ENCODE measurements at places on chromosomes 6 and 20. TPM values are rescaled to one million over a fixed set of nuclear protein-coding genes. Genes with fewer than 3 reads are reported as not detected.

- no peak for DNase-seq
Observed at GRCh38 chr6:4382362-4382853, 247.0 kb upstream of the ECI2 start.

DNA sequence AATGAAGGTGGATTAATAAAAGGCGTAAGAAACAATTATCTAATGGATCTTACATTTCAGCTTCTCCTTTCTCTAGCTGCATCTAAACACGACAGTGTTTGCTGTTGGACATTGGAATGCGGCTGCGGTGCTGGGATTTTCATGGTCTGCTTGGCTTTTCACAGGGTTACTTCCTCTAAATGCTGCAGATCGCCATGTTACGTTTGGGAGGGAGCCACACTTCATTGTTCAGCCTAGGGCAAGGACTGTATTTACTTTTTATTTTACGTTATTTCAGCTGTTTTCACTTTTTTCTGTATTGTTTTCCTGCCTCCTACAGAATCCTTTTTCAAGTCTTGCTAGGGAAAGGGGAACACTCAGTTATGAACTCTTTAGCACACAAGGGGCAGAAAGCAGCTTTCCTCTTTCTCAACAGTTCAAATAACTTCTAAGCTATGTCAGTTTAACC lies 97.9 kb upstream of the MTHFD1L start:
- DNase-seq = no peak

DNA sequence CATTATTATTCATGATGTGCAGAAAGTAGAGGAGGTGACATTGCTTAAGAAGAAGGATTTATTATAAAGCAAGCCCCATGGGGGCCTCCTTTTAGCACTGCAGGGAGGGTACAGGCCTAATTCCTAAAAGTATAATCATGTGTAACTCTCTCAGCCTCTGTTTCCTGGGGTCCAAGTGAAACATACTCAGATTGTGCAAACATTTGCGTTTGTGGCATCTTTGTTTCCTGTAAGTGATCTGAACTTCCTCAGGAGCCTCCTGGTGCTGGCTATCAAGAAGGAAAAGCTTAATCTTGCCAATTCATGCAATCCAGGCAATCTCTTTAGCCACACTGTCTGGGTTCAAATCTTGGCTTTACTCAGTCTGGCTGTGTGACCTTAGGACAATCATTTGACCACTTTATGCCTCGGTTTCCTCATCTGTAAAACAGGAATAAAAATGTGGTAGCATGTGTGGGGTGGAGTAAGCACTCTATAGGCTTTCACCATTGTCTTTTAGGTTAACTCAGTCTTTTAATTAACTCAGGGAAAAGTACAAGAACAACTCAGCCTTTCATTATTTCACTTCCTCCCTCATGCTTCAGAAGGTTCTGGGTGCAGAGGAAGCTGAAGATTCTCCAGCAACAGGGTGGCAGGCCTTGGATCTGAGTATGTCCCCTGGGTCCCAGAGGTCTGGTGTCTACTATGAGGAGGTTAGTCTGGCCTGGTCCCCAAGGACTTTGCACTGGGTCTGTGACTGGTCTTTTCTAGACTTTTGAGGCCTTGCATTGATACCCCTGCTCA lies 831 bp upstream of the SIRPB2 start:
- DNase-seq = no peak

DNA sequence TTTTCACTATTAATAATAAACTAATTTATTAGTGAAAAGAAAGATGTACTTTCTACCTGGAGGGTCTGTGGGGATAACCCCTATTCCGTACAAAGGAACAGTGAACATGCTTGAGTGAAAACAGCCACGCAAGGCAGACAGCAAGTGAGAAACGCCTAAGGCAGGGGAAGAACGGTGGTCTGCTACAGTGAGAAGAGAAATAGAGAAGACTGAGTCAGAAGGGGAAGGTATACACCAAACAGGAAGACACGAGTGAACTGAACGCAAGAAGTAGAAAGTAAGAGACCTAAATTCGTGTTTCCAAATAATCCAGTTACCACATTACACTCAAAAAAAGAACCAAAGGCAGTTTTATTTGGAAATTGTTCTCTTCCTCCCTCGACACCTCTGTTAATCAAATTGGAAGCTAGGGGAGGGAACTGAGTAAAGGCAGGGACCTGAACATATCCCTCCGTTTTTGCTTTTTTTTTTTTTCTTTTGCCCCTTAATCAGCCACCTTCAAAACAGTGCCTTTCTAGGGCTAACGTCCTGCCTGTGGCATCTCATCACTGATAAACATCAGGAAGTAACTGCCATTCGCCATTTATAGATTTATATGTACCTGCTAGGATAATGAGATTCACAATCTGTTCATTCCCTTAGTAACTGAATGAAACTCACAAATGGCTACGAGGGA lies 48.9 kb downstream of the ATXN1 start:
- no peak for DNase-seq

The WFDC5 gene
- total RNA-seq = not detected

DNA sequence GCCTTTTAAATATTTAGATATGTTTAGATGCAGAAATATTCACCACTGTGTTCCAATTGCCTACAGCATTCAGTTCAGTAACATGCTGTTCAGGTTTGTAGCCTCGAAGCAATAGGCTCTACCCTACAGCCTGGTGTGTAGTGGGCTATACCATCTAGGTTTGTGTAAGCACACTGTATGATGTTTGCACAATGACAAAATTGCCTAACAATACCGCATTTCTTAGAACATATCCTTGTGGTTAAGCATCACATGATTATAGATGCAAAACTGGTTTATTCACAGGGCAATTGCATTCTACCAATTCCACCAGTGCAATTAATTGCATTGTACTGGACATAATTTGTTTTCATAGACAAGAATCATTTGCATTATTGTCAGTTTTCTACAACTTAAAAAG lies 7.9 kb upstream of the SLC22A16 start:
- DNase-seq = no peak

- no peak for DNase-seq
Observed at GRCh38 chr20:12965870-12966251, 42.9 kb upstream of the SPTLC3 start.

- DNase-seq = peak; percentile 41
Observed at GRCh38 chr20:51326201-51326819, 216.2 kb downstream of the NFATC2 start.

DNA sequence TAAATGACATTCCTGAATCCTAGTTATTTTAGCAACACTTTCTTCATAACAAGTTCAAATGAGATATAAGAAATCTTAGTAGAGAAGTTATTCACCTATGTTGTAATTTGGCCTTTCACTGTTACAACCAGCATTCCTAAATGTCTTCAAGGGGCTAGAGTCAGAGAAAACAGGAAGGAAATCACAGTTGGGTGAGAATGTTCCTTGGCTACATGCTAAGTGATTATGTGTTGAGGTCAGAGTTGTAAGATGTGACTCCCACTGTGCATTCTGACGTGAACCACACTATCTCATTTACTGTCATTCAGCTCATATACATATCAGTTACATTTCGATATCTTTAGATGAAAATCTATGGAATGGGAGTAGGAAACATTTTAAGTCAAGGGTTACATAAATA lies 51.0 kb upstream of the MLIP start:
- no peak for DNase-seq

- no peak for DNase-seq
Observed at GRCh38 chr6:128158496-128158895, 257.6 kb upstream of the THEMIS start.

The SLC44A4 gene
- total RNA-seq = not detected

GRCh38 chr20:52649727-52650126 lies 322.4 kb upstream of the TSHZ2 start:
- DNase-seq = no peak

The SEMG1 gene
- not detected for total RNA-seq

The FKBP1C gene
- 0.41 TPM for total RNA-seq

The AAR2 gene
- total RNA-seq = 24.9 TPM

The PGK2 gene
- not detected for total RNA-seq

- DNase-seq = no peak
Observed at GRCh38 chr6:139699335-139699734, 324.9 kb upstream of the CITED2 start.

DNA sequence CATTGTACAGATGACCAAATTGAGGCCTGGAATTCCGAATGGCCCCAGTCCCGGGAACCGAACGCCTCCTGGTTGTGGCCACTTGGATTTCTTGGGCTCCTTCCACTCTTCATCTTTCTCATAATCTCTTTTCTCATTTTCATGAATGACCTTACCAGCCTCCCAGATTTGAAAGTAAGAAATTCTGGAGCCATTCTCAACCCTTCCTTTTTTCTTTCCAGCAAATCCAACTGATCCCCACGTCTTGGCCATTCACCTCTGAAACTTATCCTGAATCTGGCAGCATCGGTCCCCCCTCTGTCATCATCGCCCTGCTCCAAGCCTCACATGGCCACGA lies 5.9 kb upstream of the SLC12A5 start:
- DNase-seq = no peak

The CLDN20 gene
- not detected for total RNA-seq

DNA sequence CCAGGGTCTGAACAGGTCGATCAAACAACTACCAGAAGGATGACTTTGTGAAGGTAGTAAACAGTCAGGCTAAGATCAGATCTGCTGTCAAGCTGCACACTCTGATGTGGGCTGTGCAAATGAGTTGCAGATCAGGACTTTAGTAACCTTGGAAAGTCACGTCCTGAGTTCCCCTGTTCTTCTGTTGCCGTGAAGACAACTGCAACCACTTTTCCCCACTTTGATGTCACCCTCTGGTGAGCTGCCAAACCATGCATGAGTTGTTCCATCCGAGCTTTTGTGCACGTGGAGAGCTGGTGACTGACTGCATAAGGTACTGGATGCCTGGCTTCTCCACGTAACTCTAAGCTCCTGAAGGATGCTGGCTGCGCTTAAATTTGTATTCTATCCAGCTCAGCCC lies 111.0 kb downstream of the CD83 start:
- DNase-seq = no peak

The TMEM170B gene
- 51.8 TPM for total RNA-seq

- no peak for DNase-seq
Observed at GRCh38 chr6:119215885-119216590, 133.5 kb downstream of the MAN1A1 start.

- no peak for DNase-seq
Observed at GRCh38 chr6:151087861-151088598, 151.7 kb upstream of the AKAP12 start.

The PSMB9 gene
- 0.82 TPM for total RNA-seq

- DNase-seq = no peak
Observed at GRCh38 chr6:152557502-152557901, 79.7 kb downstream of the SYNE1 start.

The FAXC gene
- total RNA-seq = 41.6 TPM

DNA sequence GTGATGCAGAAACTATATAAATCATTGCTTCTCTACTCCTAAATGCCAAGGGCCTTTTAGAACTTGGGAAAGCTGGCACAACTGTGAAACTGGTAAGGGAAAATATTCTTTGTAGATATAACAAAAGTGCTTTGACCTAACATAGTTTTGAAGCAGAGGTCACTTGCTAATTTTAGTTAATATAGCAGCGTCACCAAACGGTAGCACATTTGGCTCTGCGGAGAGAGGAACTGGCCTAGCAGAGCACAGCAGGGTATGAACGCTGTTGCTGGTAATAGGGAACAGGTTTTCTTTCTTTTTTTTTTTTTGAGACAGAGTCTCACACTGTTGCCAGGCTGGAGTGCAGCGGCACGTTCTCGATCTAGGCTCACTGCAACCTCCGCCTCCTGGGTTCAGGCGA lies 67.4 kb downstream of the ECT2L start:
- no peak for DNase-seq

The UST gene
- total RNA-seq = 39.5 TPM

The SPDEF gene
- not detected for total RNA-seq

DNA sequence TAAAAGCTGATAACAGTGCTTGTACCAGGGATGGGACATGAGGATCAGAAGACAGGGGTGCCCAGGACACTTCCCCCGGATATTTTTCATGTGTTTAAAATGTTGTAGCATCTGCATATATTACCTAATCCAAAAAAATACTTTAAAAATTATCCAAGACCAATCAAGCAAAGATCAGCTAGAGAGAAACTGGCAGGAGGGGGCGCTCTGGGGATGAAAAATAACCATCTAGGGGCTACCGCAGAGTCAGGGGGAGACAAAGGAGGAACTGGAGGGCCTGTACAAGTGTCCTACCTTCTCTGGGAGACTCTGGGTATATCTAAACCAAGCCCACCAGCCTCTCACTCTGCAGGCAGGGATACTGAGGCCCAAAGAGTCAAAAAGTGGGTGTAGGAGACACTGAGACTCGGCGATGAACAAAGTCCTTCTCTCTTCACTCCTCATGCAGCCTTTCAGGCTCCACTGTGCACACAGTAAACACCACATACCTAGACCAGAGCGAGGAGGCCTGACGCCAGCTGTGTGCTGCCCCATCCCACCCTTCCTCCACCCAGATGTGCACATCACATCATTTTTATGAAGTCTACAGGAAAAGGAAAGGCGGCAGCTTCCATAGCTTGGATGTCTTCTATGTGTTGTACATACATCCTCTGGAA lies 9.8 kb downstream of the RIMS4 start:
- DNase-seq = no peak

The CCM2L gene
- total RNA-seq = 2.9 TPM

GRCh38 chr20:8951164-8951563 lies 117.7 kb upstream of the PLCB4 start:
- DNase-seq = no peak

The BANF2 gene
- total RNA-seq = not detected

DNA sequence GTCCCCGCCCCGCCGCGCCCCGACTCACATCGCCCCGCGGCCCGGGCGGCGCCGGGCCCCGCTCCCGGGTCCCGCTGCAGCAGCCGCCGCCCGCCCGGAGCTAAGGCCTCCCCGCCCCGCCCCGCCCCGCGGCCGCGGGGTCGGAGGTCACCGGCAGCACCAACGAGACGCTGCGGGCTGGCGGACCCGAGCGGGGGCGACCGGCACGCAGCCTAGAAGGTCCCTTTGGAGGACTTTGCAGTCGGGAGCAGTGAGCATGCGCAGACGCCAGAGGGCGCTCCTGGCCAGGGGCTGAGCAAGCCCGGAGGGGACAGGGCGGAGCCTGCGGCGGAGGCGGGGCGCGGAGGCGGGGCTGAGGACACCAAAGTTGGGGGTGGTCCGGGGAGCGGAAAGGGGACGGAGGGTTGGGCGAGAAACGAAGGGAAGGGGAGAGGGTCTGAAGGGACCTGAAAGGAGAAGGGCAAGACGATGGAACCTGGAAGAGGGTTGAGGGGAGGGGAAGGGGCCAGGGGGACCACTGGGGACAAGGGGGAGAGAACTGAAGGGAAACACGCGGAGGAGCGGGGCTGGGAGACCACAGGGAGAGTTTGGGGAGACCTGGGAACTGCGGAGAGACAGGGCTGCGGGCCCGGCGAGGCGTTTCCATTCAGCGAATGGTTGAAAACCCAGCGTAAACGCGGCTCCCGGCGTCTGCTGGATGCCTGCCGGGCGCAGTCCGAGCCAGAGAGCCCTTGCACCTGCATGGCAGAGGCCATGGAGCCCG lies at the start of gene FRS3:
Gene FRS3, minus strand, starts transcription at position 113 of the 763 bp plus-strand sequence. CDS start 2,913 bp downstream, outside the sequence.
- DNase-seq = peak; percentile 99

The NTSR1 gene
- total RNA-seq = 4.9 TPM

The LRRC73 gene
- 2.9 TPM for total RNA-seq
